ENCODE measurements at places on chromosomes 2 and 18.
A peak's percentile ranks its signal among the peaks of the same experiment; 100 is the strongest.

DNA sequence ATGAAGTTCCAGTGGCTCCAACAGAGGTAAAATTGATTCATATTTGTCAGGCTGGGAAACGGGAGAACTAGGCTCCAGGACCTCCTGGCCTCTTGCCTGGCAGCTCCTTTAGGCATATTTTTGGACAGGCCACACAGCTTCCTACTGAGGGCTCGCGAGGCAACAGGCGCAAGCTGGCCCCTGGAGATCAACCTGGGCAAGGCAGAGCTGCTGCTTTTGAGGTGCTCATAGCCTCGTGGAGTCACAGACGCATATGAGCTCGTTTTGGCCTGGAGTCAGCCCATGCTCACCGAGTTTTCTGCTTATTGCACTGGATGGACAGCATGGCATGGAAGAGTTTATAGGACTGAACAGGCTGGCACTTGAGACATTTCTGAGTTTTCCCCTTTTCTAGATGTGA, 97.7 kb downstream of the CAPN13 start:
- no peak for DNase-seq

DNA sequence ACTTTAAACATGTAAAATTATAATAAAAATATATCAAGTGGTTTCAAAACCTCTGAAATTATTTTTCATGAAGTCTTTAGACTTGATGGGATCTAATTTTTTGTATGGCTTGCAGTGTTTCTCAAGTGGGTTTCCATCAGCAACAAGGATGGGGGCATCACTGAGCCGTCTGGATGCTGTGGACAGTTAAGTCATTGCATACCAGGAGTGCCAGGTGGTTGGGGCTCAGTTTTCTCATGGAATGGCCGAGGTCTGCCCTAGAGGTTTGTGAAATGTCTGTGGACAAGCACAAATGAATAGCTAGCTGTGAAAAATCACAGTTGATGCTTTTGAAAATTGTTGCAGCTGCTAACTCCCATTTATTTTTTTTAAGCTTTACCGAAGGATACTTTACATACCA, 1.7 kb downstream of the PRELID3A start:
- peak; percentile 44 for DNase-seq

GRCh38 chr2:134718817-134719814, at the start of gene TMEM163:
Gene TMEM163 (minus strand): TSS chr2:134719000.
- no peak for DNase-seq

DNA sequence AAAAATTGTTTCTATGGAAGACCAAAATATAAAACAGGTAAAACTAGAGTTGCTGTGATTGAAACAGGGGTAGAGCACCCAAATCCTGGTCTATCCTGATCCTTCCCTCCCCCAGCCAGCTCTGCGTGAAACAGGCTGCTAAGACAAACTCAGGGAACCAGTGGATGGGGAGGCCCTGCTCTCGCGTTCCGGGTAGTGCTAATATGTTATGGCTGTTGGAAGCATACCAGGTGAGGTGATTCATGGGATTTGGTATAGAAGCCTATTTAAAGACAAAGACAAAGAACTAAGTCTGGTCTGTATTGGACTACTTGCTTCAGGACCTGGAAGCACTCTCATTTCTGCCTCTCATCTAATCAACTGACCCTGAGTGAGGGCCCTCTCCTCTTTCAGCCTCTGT, 63.0 kb upstream of the CCBE1 start:
- DNase-seq = peak; percentile 76

- no peak for DNase-seq
Observed at GRCh38 chr18:58501066-58501896, 127.6 kb downstream of the ALPK2 start.

GRCh38 chr2:240235811-240236210, 95.4 kb upstream of the OTOS start:
- no peak for DNase-seq

DNA sequence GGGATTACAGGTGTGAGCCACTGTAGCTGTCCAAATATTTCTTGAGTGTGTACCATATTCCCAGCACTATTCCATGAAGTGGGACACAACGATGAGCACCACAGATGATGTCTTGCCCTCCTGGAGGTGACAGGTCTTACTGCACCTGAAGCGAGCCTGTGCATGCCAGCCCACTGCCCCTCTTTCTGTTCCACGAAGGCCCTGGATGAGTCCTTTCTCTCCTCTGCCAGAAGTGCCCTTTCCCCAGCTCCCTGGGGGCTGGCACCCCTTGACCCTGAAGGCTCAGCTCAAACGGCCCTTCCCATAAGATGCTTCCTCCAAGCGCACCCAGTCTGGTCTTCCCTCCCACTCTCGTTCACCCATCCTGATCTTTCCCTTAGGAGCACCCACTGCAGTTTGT, 5.5 kb downstream of the ATP6V1B1 start:
- DNase-seq = no peak

GRCh38 chr2:133838642-133839365, 270.5 kb upstream of the NCKAP5 start:
- DNase-seq = peak; percentile 32

GRCh38 chr2:69221512-69221911, 165.5 kb downstream of the GFPT1 start:
- DNase-seq = no peak

DNA sequence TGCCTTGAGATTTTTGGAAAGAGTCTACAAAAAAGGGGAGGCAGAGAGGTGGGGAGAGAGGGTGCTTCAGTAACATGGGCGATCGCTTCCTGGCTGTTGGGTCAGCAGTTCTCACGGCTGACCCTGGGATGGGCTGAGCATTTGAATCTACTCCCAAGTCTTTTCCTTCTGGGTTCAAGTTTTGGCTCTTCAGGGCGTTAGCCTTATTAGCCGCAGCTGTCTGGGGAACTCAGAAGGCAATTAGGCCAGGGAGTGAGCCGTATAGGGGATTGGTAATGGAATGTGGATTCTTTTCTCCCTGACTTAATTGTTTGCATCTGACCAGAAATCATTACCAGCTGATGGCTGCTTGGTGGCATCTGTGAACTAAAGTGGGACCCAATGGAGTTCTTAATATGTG, 250.5 kb upstream of the SKOR2 start:
- peak; percentile 1 for DNase-seq

- DNase-seq = no peak
Observed at GRCh38 chr2:6958616-6959235, 41.5 kb downstream of the RNF144A start.

GRCh38 chr2:60899892-60900249, 18.5 kb downstream of the REL start:
- DNase-seq = no peak

DNA sequence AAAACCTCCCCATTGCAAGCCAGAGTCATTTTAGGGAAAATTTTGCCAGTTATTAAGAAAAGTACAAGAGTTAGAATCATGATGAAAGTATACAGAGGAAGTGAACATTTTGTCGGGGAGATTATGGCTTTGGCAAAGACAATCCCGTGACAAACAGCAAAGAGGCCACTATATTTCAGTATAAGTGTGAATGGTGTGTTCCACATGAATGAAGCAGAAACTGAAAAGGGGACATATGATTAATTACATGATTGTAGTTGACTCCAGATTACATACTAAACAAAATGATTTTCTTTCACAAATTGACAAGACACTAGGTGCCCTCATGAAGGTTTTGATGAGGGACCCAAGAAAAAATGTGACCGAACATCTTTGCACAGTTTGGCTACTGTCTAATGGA, 42.0 kb downstream of the SP140 start:
- no peak for DNase-seq

- DNase-seq = no peak
Observed at GRCh38 chr2:146615778-146616177, 1229.1 kb upstream of the ACVR2A start.

DNA sequence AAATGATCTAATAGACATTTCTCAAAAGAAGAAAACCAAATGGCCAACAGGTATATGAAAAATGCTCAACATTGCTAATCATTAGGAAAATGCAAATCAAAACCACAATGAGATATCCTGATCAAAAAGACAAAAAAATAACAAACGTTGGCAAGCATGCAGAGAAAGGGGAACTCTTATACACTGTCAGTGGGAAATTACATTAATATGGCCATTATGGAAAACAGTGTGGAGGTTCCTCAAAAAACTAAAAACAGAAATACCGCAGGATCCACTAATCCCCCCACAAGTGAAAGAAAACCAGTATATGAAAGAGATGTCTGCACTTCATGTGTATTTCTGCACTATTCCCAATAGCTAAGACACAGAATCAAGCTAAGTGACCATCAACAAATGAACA, 57.7 kb upstream of the CTIF start:
- DNase-seq = no peak

- DNase-seq = no peak
Observed at GRCh38 chr2:220181165-220181564, 553.7 kb downstream of the SLC4A3 start.

DNA sequence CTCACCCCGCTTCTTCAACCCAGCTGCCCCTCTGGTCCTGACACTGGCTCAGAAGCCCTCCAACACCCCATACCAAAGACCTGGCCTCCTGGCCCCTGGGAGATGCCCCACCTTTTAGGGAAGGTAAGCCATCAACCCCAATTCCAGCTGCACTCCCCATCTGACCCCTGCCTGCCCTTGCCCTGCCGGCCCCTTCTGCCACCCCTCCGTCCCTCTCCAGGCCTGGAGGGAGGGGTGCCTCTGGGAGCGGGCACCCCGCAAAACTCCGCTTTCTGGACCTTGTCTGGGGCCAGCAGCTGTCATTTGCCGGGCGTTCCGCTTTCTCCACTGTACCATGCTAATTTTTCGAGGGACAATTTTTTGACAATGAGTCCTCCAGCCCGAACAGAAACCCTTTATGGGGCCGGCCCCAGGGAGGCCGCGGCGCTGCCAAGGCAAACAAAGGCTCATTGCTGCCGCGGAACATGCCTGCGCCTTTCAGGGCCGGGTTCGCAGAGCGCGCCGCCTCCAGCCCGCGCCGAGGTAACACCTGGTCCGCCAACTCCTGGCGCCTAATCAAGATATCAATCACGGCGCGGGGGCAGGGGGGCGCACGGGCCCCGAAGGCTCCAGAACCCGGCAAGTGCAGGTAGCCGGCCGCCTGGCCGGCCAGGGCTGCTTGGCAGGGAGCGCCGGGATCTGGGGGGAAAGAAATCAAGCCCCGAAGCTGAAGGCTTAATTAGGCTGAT, 96.0 kb downstream of the INHBB start:
- DNase-seq = peak; percentile 40

DNA sequence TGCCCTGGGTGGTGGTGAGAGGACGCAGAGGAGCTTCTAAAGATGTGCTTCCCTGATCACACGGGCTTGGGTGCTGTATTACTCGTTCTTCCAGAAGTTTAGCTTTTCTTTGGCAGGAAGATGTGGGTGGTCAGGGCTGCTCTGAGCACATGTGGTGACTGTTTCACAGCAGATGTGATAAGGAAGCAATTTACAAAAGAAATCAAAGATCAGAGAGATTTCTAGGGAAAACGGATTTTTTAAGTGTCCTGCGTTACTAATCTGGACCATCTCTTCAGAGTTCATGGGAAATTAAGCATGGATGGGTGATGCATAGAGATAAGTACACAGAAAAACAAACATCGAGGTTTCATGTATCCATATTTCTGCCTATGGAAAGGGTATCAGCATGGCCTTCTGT, 99.4 kb downstream of the WDSUB1 start:
- DNase-seq = peak; percentile 17

DNA sequence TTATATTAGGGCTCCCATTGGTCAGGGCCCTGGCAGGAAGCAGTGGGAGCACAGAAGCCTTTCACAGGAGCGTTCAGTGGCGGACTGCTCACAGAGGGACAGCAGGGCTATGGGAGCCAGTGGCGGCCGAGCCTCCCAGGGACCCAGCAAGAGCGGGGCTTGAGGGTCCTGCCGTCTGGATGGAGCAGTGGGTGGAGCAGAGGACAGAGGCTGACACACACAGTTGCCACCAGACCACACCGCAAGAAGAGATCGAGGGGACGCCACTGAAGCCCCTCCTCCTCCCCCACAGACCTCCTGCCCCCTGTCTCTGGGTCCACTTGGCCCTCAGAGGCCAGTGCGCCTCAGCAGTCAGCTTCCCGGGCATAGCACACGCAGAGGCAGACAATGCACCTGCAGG, 39.3 kb downstream of the SALL3 start:
- no peak for DNase-seq

DNA sequence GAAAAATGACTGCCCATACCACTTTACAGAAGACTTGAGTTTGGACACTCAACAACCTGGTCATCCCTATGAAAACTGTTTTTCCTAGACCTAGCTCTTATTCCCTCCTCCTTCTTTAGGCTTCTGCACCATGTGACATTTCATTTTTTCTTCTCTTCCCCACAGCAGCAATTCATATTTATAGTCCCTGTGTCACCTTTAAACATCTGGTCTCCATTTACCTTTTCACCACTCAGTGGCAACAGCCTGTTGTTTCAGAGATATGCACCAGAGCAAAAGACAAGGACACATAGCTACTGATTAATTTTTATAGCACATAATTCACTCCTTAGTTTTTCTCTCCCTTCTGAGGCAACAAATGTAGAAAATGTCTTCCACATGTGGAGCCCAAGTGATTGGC, 118.7 kb downstream of the RIT2 start:
- DNase-seq = no peak

- DNase-seq = no peak
Observed at GRCh38 chr2:152473151-152473857, 138.3 kb downstream of the FMNL2 start.

DNA sequence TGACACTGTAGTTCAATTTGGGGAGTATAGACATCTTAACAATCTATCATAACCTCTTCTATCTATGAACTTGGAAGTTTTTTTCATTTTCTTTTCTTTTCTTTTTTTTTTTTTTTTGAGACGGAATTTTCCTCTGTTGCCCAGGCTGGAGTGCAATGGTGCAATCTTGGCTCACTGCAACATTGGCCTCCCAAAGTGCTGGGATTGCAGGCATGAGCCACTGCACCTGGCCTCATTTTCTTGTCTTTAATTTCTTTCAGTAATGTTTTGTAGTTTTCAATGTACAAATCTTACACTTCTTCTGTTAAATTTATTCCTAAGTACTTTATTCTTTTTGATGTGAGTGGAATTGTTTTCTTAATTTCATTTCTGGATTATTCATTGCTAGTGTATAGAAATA, 14.6 kb downstream of the ASAP2 start:
- DNase-seq = no peak

DNA sequence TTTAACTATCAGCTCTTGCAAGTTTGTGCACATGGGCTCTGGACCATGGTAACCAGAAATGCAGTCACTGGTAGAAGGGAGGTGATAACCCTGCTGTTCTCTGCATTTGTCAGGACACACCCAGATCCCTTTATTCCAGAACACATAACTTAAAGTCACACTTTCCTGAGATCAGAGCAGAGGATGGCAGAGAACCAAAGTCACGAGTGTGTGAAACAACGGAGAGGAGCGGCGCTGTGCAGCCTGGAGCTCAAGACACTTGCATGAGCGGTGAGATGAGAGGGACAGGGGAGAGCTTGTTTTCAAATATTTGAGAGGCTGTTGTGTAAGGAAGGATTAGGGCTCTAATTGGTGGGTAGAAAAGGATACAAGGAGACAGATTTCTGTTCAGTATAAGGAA, 43.3 kb upstream of the AAK1 start:
- DNase-seq = no peak
